ENCODE measurements at places on chromosomes 1 and 21. TPM values are rescaled to one million over a fixed set of nuclear protein-coding genes. Genes with fewer than 3 reads are reported as not detected.

Gene IVL
- total RNA-seq: 0.27 TPM

Gene GNAT2
- total RNA-seq: not detected

Gene GPR25
- total RNA-seq: not detected

Gene SLC1A7
- 3.0 TPM for total RNA-seq

Gene CCDC27
- not detected for total RNA-seq

Gene IER5
- 55.8 TPM for total RNA-seq

Gene CHI3L1
- 0.68 TPM for total RNA-seq

Gene S100A5
- not detected for total RNA-seq

Gene FAM229A
- 12.0 TPM for total RNA-seq

Gene EPHB2
- total RNA-seq: 9.3 TPM

Gene RGS1
- total RNA-seq: 127 TPM

Gene SAMSN1
- total RNA-seq: 20.5 TPM

Gene PRCC
- 22.9 TPM for total RNA-seq

Gene DENND2D
- total RNA-seq: 19.8 TPM

Gene UQCRH
- total RNA-seq: 237 TPM

Gene KRTAP12-2
- not detected for total RNA-seq

Gene TSPAN1
- total RNA-seq: 7.0 TPM

Gene CHI3L2
- 2.2 TPM for total RNA-seq

Gene IL6R
- 48.3 TPM for total RNA-seq

Gene PADI3
- not detected for total RNA-seq

Gene GRIK1
- not detected for total RNA-seq

Gene FLG2
- not detected for total RNA-seq

Gene MUTYH
- total RNA-seq: 27.4 TPM

Gene HEYL
- 45.6 TPM for total RNA-seq

Gene AMY2A
- not detected for total RNA-seq

Gene LDLRAD1
- not detected for total RNA-seq

Gene NBPF6
- total RNA-seq: not detected

Gene LAD1
- total RNA-seq: 0.41 TPM

Gene GBP6
- 0.27 TPM for total RNA-seq

Gene CSF3R
- total RNA-seq: 43.7 TPM

Gene DCAF8
- 124 TPM for total RNA-seq

Gene GSTM2
- 49.0 TPM for total RNA-seq

Gene DYNLT4
- total RNA-seq: not detected

Gene SAMD13
- total RNA-seq: 1.8 TPM

Gene NPHP4
- 15.1 TPM for total RNA-seq

Gene PEAR1
- total RNA-seq: 31.0 TPM

Gene HPDL
- not detected for total RNA-seq

Gene ABL2
- total RNA-seq: 23.6 TPM

Gene RER1
- 68.6 TPM for total RNA-seq

Gene CD160
- 0.28 TPM for total RNA-seq

Gene YBEY
- 11.9 TPM for total RNA-seq

Data from thoracic aorta (tissue), 2 donors.